Activated CD4-positive, alpha-beta T cell treated with anti-CD3 and anti-CD28 coated beads, Interleukin-2, Interleukin-4, amounts not matched to agents 100 ng/mL and 50 ng/mL, durations not matched to agents 16 hours and 8 hours (primary cell): ENCODE measurements at places on chromosomes 5 and 9.

DNA sequence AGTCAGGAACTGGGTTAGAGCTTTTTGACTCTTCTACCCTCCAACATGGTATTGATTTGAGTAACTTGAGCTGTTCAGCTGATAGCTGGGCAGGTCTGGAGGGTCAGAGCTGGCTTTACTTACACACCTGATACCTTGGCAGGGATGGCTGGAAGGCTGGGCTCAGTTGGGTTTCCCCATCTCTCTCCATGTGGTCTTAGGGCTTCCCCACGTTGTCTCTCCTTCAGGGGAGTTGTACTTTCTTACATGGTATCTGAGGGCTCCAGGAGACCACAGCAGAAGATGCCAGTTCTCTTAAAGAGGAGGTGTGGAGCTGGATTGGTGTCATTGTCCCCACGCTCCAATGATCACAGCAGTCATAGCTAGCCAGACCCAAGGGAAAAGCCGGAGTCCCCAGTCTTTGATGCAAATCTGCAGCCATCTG, 25.6 kb downstream of the ISOC1 start:
- no peak for DNase-seq

GRCh38 chr5:68339921-68340321, 124.4 kb downstream of the PIK3R1 start:
- DNase-seq, result no peak

DNA sequence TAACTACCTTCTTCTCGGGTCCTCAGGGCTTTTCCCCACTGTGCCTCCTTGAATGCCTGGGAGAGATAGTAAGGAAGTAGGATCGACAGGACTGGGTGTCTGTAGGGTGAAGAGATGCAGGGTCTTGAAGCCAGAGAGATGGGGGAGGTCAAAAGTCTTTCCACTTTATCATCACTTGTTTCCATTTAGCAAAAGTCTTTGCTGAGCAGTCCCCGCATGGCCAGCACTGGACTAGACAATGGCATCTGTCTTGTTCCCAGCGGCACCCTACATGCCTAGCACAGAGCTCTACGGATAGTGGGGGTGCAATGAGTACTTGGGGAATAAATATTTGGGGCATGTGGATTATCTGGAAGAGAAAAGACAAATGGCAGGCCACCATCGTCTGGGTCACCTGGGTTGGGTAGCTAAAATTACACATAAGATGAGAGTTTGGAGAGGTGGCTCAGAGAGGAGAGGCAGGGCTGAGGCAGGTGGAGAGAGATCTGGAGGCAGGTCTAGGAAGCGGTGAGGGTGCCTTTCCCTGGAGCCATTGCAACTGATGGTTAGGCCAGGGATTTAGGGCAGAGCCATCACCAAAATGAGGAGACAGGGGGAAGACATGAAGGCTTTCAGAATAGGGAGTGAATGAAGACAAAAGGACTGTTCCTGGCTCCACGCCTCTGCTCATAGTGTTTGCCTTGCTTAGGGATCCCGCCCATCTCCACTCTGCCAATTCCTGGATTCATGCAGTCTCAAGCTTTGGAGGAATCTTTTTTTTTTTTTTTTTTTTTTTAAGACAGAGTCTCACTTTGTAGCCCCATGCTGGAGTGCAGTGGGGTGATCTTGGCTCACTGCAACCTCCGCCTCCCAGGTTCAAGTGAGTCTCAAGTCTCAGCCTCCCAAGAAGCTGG, 250.8 kb upstream of the KLF4 start:
- DNase-seq, result no peak

DNA sequence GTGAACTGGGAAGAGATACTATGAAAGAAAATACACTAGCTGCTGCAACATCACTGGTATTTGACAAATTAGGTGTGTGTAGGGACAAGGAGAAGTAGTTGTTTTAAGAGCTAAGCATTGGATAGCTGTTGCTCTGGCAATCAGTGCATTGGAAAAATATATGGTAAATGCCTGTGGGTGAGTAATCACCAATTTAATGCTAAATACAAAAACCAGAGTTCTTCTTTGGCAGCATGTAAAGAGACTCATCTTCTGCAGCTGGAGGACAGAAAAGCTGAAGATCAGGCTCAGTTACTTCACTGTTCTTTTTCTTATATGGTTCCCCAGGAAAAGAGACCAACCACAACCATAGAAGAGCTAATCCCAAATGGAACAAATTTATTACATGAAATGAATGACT, 201.8 kb upstream of the MPDZ start:
- no peak for DNase-seq

DNA sequence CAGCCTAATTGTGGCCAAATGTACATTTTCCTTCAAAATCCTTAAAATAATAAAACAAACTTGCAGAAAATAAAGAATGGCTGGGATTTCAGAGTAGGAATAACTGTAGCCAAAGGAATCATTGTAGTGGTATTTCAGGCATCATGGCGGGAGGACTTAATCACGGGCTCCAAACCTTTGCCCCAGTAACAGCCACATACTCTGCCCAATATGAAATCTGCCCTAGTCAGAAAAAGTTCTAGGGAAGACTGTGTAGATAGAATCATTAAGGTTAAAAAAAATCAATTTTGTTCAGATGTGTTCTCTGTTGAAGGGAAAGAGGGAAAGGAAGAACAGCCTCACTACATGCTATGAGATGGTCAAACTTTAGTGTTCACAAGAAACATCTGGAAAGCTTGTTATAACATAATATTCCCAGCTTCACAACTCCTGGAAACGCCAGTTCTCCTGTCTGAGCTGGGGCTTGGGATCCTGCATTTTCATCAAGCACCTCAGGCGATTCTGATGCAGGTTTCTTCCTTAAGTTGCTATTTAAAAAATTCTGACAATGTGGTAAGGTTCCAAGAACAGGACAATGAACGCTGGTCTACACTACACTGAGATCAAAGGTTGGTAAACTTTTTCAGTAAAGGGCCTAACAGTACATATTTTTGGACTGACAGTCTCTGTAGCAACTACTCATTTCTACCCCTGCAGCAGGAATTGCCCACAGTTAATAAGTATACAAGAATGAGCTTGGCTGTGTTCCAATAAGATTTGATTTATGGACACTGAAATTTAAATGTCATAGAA, 87.9 kb downstream of the CEMIP2 start:
- no peak for DNase-seq

- no peak for DNase-seq
These were observed 212.9 kb downstream of the MAT2B start for GRCh38 chr5:163718272-163718671.

DNA sequence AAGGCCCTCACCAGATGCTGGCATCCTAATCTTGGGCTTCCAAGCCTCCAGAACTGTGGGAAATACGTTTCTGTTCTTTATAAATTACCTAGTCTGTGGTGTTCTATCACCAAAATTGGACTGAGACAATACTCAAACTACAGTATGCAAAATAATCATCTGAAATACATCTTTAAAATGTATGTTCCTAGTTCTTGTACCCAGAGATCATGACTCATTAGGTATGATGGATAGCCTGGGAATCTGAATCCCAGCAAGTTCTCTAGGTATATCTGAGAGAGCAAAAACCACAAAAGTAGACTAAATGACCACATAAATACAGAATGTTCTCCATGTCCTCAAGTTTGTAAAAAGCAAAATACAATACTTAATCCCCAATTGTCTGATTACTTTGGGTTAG, 166.3 kb downstream of the YIPF5 start:
- DNase-seq, result no peak

DNA sequence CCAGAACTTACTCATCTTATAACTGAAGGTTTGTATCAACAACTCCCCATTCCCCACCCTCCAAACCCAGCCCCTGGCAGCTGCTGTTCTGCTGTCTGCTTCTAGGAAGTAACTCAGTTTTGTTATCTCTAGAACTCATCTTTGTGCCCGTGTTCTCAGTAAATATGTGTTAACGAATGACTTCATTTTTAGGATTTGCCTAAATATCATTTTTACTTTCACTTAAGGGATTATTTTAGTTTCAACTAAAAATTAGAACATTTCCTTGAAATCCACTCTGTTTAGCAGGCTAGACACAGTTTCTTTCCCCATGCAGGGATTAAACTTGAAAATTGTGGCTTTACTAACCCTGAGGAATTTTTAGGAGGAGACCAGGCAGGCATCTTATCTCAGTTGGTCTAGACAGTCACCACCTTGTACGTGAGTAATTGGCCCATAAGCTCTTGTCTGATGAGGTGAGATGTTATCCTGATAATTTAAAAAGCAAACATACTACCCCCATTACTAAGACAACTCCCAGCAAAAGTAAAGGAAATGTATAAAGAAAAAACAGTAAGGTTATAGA, 68.2 kb upstream of the TNFAIP8 start:
- peak; percentile 71 for DNase-seq
